Left lung (tissue), 14 donors: ENCODE measurements at places on chromosomes 1 and 21. TPM values are rescaled to one million over a fixed set of nuclear protein-coding genes. Genes with fewer than 3 reads are reported as not detected.
A peak's percentile ranks its signal among the peaks of the same experiment; 100 is the strongest.

DNA sequence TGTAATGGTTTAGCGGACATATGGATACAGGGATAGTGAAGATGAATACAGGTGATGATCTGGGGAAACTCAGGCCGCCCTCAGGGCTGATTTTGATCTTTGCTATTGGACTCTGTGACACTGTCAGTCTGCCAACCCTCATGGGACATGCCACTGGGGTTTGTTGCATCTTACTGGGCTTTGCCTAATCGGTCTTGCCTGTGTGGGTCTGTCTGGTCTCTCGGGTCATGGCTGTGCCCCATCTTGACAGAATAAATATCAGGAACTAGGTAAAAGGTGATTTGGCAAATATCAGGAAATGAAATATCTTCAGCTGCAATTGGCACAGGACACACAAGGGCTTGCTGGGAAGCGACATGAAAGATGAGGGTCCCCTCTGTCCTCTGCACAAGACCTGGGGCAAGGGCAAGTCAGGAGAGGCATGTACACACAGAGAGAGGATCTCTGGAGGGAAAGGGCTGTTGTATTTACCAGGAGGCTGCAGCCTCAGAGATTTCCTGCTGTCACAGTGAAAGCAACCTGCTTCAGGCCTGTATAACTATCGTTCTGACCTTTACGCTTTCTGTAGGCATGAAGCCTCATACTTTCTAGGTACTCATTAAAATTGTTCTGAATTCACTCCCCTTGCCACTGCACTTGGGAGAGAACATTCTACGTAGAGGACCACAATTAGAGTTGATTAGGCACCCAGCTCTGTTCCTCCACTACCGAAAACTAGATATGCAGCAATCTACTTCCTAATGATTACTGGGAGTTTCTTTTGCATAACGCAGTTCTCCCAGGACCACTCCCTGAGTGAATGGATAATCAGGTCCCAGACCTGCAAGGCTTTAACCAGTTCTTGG, 52.0 kb upstream of the GADD45A start:
- no peak for DNase-seq

GRCh38 chr1:157105988-157106812, 6.6 kb upstream of the ETV3L start:
- no peak for DNase-seq

- DNase-seq: peak; percentile 91
These were observed 20.4 kb upstream of the TARBP1 start for GRCh38 chr1:234499119-234499942.

DNA sequence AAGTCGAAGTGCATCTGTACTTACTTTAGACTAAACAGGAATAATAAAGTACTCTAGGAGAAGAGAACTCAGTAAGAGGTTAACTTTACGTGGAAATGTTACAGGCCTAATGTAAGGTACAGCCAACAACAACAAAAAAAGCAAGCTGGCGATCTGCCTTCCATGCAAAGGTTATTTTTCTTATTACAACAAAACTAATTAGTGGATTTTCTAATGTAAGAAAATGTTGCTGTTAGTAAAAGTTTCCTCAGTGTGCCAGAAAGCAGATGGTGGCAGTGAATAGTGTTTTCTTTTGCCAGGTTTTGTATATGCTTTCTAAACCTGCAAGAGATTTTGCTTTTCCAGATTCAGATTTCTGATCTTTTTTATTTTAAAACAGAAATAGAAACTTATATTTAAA, 179.2 kb downstream of the NFIA start:
- DNase-seq: no peak

CRNN gene
- not detected for polyA plus RNA-seq

- no peak for DNase-seq
These were observed 13.6 kb downstream of the LRRC42 start for GRCh38 chr1:53959664-53960250.

FCRL6 gene
- polyA plus RNA-seq: 0.38 TPM

SLC30A2 gene
- polyA plus RNA-seq: 0.14 TPM
